Fibroblast of skin of left quadriceps (primary cell): ENCODE measurements at places on chromosomes 5 and 9.

DNA sequence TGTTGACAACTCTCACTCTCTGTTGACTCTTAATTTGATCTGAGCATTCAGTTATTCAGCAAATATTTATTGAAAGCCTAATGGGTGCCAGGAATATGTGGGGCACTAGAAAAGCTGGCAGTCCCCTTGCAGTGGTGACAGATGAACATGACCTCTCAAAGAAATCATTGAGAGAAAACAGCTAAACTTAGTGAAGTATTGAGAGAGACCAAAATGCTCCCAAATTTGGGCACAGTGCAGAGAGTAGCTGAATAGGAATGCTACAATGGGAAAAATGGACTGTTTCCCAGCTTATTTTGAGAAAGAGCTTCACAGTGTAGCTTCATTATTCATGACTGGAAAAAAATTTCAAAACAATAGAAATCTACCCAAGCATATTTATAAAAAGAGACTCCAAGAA is 257.9 kb downstream of the SGCD start:
- no peak for DNase-seq

DNA sequence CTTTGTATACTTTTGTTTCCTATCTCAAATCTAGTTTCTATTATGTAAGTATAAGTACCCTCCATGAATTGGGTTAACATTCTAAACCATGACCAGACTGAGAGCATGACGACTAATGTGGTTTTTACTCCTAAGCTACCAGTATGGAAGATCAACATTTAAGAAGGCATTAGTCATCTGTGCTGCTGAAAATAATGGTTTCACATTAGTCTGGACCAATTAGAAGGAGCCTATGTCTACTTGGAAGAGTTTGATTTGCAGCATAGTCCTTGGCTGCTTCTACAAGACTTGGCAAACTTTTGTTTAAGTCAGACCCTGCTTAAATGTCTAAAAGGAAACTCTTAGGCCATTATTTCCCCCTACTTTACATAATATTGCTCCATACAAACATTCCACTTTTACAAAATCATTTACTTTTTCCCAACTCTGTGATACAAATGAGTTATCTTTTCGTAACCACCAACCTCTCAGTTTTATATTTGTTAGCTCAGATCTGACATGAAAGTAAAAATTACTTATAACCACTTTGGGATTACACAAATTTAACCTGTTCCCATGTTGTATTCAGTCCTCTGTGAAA is 186.7 kb downstream of the COMMD10 start:
- no peak for DNase-seq

DNA sequence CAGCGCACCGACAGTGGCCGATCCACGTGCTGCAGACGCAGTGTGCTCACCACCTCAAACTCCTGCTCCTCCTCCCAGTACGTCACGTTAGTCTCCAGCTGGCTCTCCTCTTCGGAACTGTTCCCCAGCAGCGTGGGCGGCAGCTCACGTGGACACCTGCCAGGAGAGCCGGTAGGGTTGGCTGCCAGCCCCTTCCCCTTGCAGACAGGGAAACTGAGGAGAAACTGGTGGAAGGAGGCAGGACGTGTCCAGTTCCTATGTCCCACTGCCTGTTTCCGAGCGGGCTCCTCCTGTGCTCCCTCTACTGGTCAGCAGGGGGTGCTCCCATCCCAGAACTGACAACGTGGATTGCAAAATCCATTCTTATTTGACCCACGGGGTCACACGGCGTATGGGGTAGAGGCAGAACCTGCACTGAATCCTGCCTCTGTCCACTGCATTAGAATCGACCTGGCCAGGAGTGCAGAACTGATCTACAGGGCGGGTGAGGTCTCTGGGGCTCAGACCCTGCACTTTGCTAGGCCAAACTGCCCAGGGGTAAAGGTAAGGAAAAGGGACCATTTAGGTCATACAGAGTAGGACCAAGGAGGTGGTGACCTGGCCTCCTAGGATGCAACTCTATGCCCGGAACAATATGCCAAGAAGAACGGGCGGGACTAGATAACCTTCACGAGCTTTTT is 25.7 kb downstream of the PDGFRB start:
- no peak for DNase-seq

DNA sequence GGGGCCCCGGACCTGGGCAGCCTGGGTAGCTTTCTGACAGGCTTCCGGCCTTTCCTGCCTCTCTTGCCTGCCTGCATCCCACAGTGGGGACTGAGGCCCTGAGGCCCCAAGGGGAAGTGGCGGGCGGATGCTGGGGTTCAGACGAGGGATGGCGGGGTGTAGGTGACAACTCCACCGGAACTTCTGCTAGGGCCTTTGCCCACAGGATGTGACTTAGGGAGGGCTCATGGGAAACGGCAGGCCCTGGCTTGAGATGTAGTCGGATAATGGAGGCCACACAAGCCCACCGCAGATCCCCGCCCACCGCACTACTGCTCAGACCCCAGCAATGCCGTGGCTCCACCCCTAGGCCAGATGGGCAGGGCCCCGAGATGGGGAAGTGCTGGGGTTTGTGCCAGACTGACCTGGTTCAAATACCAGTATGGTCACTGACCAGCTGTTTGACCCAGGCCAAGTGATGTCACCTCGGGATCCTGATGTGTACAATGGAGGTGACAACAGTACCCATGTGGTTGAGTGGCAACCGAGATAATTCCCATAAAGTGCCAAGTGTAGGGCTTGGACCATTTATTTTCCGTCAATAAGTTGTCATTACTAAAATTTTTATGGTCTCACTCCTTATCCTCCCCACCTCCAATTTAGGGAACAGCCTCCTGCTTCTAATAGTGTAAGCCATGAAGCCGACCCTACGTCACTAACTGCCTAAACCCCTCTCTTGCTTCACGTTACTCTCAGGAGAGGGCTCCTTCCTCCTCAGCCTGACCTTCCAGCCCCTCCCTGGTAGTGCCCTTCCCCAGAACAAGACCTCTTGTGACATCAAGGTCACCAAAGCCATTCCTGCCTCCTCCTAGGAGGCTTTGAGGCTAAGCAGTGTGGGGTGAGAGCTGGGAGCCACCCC is 2.5 kb upstream of the CDK9 start:
- no peak for DNase-seq

- no peak for DNase-seq
Measured at GRCh38 chr5:145479857-145480256, 355.3 kb downstream of the PRELID2 start.

DNA sequence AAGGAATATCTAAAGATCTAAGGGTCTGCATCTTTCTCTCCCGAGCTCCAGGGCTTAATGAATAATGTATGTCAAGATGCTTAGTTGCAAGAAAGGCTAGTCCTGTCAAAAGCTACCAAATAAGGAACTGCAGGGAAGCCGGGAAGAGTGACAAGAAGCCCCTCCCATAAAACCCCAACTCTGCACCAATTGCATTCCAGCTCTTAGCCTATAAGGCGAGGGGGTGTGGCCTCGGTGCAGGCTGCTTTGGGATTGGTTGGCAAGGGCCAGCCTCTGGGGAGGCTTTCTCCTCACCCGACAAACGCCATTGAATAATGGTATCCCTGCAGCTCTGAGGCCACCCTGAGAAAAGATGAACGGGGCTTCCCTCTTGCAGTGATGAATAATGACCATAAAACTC is 416.9 kb downstream of the RAB3C start:
- no peak for DNase-seq

DNA sequence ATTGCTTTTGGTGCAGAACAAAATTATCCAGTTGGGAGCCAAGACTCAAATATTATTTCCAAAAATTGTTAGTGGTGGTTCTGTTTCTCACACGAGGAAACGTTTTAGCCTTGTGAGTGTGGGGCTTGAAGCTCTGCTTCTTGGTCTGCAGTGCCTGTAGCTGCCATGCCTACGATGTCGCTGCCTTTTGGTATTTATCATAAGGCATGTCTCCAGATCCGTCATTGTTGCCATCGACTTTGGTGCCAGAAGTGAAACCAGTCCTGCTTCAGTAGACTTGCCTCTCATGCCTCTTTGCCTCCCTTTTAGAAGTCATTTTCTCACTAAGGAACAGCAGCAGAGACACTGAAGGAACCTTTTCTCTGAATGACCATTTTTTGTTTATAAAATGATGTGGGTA is 29.7 kb upstream of the CATSPER3 start:
- DNase-seq, result no peak

DNA sequence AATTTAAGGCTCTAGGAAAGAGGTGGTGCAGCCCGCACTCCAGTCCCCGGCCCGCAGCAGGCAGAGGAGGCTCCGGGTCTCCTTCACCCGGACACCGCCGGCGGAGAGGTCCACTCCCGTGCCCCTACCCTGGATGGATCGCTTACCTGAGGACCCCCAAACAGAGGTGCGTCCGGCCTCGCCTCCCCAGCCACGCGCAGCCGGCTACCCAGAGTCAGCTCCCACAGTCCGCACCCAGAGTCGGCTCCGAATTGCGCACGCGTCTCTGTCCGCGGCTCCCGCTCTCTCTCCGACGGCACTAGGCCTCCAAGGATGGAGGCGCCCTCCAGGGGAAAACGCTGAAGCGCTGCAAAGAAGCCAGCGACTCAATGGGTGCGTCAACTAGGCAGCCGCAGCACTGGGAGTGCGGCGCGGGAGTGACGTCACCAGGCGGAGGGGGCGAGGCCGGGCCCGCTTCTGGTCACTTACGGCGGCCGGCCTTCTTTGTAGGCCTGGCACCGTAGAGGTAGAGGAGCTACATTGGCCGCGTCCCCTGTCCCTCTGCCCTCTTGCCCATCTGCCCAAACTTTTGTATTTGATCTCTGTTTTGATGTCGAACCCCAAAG is at the start of gene ELP1:
TSS of gene ELP1 (minus strand) at position 407 of the 605 bp plus-strand sequence. CDS start 2,978 bp downstream, outside the sequence.
- peak; percentile 91 for DNase-seq

DNA sequence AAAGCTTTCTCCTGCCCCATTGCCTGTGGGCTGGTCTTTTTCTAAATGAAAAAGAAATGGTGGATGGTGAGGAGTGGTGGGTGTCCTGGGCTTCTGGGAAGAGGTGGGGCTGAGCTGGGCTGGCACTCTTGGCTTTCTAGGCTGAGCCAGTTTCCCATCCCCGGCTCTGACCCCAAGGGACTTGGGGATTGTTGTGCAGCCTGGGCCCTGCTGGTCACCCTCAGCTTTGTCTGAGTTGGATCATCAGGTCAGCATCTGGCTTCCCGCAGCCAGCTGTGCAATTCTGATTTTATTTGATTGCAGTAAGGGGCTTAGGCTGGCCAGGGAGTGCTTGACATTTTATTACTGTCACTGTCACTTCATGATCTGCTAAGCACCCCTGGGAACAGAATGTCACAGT is 25.3 kb downstream of the GLRA1 start:
- no peak for DNase-seq

DNA sequence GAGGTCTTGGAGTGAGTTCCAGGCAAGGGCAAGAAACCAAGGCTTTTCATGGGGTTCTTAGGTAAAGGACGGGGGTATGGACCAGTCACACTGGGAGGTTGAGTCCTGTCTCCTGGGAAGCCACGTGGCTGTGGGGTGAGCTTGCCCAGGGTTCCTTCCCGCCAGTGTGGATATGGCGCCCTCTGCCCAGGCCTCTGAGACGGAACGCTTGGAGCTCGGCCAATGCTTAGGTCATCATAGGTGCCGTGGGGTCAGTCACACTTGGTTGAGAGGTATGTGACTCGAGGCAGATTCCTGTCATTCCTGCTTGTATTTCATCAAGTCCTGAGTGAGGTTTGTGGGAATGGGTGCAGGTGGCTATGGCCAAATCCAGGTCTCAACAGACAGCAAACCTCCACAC is 46.2 kb downstream of the TENT4A start:
- DNase-seq, result no peak

DNA sequence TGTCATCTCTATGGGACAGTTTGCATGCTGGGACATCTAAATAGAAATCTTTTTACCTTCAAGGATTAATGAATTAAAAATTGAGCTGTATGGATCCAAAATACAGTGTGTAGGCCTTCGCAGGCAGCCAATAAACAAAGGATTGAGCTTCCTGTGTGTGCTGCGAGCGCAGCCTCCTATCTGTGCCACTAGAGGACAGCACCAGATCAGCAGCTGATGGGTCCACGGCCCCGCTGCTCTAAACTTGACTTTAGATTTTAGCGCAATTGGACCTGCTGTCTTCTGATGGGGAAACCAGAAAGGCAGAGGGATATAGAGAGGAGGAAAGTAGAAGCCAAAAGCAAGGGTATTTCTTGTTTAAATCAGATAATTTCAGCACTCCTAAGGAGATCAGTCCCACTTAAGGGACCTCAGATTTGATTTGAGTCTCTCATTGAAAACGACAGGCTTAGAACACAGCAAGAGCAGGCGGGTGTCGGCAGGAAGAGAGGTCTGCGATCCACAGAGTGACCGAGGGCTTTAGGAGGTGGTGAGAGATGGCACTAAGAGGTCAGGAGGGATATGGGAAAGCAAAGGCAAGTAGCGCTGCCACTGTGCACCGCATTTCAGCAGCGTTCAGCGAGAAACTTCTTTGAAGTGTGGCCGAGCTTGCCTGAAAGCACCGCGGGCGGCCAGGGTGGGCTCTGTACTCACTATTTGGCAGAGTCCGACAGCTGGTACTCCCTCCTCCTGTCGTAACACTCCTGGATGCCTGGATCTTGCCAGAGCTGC is 214.3 kb downstream of the GNA14 start:
- DNase-seq, result no peak

GRCh38 chr5:149227168-149227826 is 44.4 kb upstream of the AFAP1L1 start:
- DNase-seq, result no peak

DNA sequence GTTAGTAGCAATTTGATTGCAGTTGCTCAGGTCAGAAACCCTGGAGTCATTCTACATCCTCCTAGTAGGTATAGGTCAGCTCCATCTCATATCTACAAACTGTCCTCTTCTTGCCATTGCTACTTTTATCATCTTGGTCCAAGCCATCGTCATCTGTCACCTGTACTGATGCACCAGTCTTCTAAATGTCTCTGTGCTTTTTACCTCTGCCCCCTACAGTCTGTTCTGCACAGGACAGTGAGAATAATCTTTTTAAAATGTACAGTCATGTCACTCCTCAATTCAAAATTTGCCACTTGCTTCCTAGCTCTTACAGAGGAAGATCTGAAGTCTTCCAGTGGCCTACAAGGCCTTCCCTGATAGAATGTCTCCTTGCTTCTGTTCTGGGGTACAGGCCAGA is 6.8 kb downstream of the NNT start:
- DNase-seq, result no peak

DNA sequence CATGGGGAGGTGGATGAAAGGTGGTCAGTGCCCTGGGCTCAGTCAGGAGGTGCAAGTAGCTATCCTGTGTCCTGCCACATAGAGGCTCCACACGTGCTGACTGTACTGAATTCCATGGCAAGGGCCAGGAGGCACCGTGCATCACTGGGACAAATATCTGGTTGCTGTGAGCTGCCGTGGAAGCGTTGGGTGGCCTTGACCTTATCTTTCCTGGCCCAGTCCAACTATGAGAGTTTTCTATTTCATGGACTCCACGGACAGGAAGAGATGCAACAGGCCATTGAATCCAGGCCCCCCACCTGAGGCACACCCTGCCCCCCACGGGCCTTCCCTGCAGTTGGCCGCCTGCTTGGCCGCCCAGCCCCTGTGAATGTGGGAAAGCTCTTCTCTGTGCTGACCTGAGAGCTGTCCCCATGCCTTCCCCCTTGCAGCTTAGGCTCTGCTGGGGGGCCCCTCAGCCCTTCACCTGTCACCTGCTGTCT is 1.7 kb downstream of the GRHPR start:
- DNase-seq, result no peak

- DNase-seq, result no peak
Measured at GRCh38 chr5:74239261-74239660, 401.3 kb downstream of the ENC1 start.
